ENCODE measurements at places on chromosomes 6 and 20.
A peak's percentile ranks its signal among the peaks of the same experiment; 100 is the strongest.

DNA sequence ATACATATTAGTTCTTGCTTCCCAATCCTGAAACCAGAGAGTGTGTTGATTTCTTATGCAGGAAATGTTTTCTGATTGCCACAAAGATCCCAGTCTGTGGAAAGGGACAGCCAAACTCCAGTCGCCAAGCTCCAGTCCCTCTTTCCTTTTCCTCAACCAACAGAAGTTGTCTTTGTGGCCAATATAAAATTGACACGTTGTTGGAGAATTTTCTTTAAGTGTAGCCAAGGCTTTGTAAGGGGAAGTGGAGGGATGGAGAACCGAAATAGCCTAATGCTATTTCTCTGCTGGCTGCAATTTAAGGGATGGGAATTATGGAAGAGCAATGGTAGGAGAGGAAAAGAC lies 5.4 kb downstream of the ADGRB3 start:
- no peak for DNase-seq

- DNase-seq, result no peak
These were observed 248.2 kb downstream of the LAMA2 start for GRCh38 chr6:129130959-129131681.

- DNase-seq, result no peak
These were observed 157.0 kb downstream of the MTHFD1L start for GRCh38 chr6:151022492-151022891.

DNA sequence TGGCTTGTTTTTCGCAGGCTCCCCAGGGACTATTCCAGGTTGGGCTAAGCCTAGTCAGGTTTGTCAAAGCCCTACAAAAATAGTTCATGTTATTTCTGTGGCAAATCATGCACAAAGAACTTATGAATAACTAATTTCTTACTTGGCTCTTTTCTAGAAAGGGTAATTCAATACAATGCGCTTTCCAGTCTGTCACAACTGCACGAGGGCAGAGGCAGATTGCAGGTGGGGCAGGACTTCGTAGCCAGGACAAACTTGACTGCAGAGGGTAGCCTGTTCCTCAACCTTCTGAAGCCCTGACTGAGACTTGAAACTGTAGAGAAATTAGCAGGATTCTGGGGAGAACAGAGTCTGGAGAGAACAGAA lies 253.5 kb downstream of the QKI start:
- DNase-seq, result no peak

DNA sequence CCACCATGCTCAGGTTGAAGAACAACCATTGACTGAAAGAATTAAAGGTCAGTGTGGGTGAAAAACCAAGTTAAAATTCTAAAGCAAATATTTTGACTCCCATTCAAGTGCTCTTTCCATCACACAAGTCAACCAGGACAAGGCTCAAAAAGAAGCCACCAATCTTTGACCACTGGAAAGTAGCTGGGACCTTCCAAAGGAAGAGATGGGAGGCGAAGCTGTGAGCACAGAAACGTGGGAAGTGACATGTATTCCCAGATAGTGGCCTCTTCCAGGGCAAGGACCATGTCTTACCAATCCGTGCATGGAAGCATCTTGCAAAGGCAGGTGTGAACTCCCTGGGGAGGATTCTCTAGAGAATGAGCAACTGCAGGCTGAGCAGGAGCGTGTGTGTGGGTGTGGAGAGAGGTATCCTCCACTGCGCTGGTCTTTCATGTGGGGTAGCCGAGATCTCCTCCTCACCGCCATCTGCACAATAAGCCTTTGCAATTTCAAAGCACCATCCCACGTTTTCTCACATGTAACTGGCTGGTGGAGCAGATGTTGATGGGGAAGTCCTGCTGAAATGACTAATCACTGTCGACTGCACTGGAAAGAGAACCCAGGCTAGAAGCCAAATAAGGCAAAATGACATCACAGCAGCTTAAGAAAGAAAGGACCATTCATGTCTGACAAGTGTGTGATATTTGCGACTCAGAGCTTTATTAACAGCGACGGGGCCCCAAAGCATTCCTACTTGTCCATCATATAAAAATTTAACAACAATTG lies 189.4 kb upstream of the RREB1 start:
- DNase-seq, result no peak

GRCh38 chr20:32621071-32621890 lies 36.1 kb upstream of the NOL4L start:
- DNase-seq, result no peak

DNA sequence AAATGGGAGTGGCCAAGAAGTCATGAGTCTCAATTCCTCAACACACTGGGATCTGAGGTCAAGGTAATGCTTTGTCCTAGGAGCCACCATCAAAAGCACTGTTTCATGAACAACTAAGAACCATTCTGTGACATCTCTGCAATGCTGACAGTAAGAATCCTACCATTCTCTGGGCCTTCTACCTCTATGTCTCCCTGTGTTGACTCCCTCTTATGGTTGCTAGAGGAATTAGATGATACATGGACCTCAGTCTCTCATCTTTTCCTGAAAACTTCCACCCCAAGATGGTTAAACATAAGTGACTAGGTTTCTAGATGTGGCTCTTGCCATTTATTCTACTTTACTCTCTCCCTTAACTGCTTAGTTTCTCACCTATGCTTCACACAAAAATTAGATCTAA lies 9.1 kb downstream of the MTRF1L start:
- no peak for DNase-seq

GRCh38 chr6:26401389-26401986 lies 587 bp upstream of the BTN3A1 start:
- DNase-seq, result no peak

GRCh38 chr6:34888514-34888856 lies 570 bp upstream of the ANKS1A start:
- DNase-seq, result no peak

GRCh38 chr6:149357726-149358538 lies 40.4 kb downstream of the TAB2 start:
- no peak for DNase-seq

- DNase-seq, result no peak
These were observed 24.4 kb downstream of the ANGPT4 start for GRCh38 chr20:891706-892080.

GRCh38 chr20:22379472-22379871 lies 204.9 kb downstream of the FOXA2 start:
- no peak for DNase-seq

GRCh38 chr6:125471667-125472066 lies 169.9 kb upstream of the HDDC2 start:
- no peak for DNase-seq

DNA sequence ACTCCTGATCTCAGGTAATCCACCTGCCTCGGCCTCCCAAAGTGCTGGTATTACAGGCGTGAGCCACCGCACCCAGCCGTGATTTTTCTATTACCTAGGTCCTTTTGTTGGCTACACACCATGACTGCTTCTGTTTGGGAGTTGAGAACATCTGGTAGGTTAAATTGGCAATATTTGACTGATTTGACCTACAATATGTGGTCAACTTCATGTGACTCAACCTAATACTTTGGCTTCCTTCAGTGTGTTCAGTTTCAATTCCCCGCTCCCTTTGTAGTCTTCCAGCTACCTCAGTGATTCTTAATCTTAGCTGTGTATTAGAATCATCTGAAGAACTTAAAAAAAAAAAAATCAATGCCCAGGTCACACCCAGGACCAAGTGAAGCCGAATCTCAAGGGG lies 47.4 kb downstream of the MYB start:
- DNase-seq, result no peak

GRCh38 chr6:56040223-56040622 lies 164.8 kb upstream of the BMP5 start:
- DNase-seq, result no peak

DNA sequence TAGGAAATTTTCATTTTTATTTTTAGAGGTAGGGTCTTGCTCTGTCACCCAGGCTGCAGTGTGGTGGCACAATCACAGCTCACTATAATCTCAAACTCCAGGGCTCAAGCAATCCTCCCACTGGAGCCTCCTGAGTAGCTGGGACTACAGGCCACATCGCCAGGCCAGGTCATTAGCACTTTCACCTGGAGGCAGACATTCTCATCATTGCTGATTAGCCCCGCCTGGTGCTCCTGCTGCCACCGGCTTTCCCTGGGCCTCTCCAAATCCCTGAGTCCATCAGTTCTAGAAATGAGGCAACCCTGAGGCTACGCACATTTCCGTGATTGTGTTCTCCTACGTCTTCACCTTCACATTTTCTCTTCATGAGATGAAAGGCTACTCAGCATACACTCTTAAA lies 607.7 kb upstream of the NRSN1 start:
- DNase-seq, result no peak

GRCh38 chr20:50027611-50028105 lies 44.9 kb downstream of the SNAI1 start:
- DNase-seq, result peak; percentile 67

GRCh38 chr6:130187335-130188206 lies 35.2 kb downstream of the SAMD3 start:
- DNase-seq, result no peak

DNA sequence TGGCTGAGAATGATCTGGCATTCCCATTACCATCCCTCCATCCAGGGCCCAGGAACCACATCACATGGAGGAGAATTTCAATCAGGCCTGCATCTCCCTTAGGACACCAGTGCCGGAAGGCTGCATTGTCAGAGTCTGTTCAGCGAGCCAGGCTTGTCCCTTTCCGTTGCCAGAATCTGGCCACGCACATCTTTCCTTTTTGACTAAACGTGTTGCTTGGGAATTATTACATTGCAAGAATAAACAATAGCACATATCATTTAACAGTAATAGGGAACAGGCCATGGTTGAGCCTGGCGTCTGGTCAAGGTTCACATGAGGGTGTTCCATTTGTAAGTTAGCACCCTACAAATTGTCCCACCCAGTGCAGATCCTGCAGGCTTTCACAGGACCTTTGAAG lies 42.8 kb downstream of the SOBP start:
- DNase-seq, result no peak

DNA sequence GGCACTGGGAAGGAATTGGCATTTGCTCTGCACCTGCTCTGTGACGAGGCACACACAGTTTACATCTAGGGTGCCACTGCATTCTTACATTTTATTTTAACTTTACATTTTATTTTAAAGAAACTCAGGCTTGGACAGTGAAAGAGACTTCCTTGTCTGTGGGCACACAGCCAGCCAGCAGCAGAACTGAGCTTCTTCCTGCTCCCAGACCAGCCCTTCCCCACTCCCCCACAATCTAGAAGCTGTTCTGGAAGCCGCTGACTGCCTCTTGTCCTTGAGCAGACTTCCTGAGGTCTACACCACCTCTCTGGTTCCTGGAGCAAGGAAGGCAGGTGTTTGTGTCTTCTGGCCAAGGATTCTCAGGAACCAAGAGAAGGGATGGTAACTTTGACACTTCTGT lies 27.9 kb upstream of the CD93 start:
- no peak for DNase-seq

All from ureter (tissue), 1 donor.